Pons (tissue), 1 donor: ENCODE measurements at places on chromosomes 1 and 21.
A peak's percentile ranks its signal among the peaks of the same experiment; 100 is the strongest.

GRCh38 chr21:38908537-38908936 lies 102.8 kb downstream of the ETS2 start:
- no peak for DNase-seq

- no peak for DNase-seq
Observed at GRCh38 chr1:54989968-54990810, 8.5 kb upstream of the BSND start.

- DNase-seq = no peak
Observed at GRCh38 chr1:105000793-105001192, 1251.1 kb downstream of the AMY1C start.

DNA sequence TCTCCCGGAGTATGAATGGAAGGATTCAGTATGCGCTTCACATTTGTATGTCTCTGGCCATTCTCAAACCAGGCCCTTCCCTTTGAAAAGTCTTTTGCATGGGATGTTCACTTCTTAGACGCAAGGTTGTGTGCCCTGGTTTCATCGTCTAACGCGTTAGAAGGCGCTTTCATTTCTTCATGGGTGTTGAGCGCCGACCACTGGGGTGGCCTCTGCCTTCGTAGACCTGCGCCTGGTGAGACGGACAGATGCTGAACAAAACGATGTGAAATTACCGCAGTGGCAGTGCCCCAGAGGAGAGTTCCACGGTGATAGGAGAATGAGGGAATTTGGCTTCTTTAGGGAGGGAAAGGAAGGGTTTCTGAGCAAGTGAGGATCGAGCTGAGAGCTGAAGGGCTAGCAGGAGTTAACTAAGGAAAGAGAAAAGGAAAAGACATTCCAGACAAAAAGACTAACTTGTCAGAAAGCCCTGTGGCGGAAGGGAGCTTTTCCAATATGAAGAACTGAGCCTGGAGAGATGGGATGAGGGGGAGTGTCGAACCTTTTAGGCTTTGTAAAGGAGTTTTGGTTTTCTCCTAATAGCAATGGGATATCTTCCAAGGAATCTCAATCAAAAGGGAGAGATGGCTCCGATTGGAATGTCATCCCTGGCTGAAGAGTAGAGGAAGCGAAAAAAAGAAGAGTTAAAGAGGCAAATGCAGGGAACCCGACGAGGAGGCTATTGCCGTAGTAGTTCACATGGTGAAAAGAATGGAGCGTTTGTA lies 951 bp downstream of the GGPS1 start:
- peak; percentile 32 for DNase-seq

- DNase-seq = no peak
Observed at GRCh38 chr1:164937291-164937690, 378.3 kb downstream of the PBX1 start.
